Osteocyte (in vitro differentiated cells): ENCODE measurements at places on chromosomes 11 and 22. TPM values are rescaled to one million over a fixed set of nuclear protein-coding genes. Genes with fewer than 3 reads are reported as not detected.

DNA sequence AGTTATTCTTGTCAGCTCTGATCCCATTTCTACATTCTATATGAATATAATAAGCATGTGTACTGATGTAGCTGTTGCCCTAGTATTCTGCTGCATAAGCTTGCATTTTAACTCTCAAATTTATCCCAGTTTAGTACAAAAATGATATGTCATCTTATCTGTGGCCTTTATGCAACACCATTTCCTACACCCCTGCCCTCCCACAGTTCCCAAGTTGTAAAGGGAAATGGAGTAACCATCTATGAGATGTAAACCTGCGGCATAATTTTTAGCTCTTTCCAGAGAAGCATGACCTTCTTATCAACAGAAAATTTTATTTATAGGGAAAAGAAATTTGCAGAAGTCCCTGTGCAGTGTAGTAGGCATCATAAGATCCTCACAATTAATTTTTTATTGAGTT, 18.9 kb upstream of the CARD18 start:
- H3K27ac ChIP-seq: no peak overlapping the region
- H3K4me1 ChIP-seq: peaks cover 1% of the 10 kb centered on the region
- no peaks in the 10 kb centered on the region for H3K36me3 ChIP-seq
- no peak overlapping the region for H3K4me3 ChIP-seq
- DNase-seq: no peak

- no peak overlapping the region for H3K27ac ChIP-seq
- DNase-seq: no peak
- H3K36me3 ChIP-seq: peaks cover 18% of the 10 kb centered on the region
Measured at GRCh38 chr11:19878520-19878919, 165.9 kb downstream of the NAV2 start.

GRCh38 chr11:99311870-99312269, 291.1 kb downstream of the CNTN5 start:
- no peak for DNase-seq
- no peak overlapping the region for H3K4me3 ChIP-seq
- H3K27me3 ChIP-seq: peaks cover 4% of the 10 kb centered on the region
- no peak overlapping the region for H3K27ac ChIP-seq
- no peaks in the 10 kb centered on the region for H3K4me1 ChIP-seq
- no peaks in the 10 kb centered on the region for H3K36me3 ChIP-seq

DNA sequence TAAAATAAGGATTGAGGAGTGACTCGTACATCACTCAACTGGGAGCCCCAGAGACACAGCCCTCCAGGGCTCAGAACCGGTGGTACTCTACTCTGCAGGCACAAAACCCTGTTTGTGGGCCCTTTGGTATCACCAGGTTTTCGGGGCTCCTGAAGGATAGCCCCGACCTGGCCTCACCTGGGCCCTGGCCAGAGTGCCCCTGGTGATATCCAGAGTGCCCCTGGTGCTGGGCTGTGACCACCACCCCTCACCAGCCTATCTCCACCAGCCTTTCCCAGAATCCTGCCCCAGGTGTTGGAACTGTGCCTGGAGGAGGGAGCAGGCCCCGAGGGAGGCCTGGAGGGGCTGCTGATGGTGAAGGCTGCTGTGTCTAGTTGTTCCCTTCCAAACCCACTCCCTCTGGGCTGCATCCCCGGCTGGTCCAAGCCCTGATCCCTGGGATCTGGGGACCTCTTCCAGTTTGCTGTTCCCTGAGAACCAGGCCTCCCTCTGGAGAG, 2.2 kb upstream of the GGT5 start:
- DNase-seq: no peak
- H3K4me3 ChIP-seq: no peak overlapping the region
- H3K4me1 ChIP-seq: peaks cover 56% of the 10 kb centered on the region
- H3K27ac ChIP-seq: peak overlapping the region; percentile 93

- no peak overlapping the region for H3K27ac ChIP-seq
- no peak overlapping the region for H3K4me3 ChIP-seq
- DNase-seq: no peak
Measured at GRCh38 chr11:116870054-116870453, 32.6 kb upstream of the APOA1 start.

RAB3IL1 gene
- 44.2 and 49.2 TPM in 2 replicates for total RNA-seq

ELFN2 gene
- 0.97 and 0.99 TPM in 2 replicates for total RNA-seq

LUZP2 gene
- total RNA-seq: 2.7 and 3.5 TPM in 2 replicates

DDT gene
- 108 and 113 TPM in 2 replicates for total RNA-seq

PIH1D2 gene
- total RNA-seq: 2.0 and 2.3 TPM in 2 replicates
